Mesangial cell (primary cell): ENCODE measurements at places on chromosomes 12 and 14. TPM values are rescaled to one million over a fixed set of nuclear protein-coding genes. Genes with fewer than 3 reads are reported as not detected.

PRDM4 gene
- 22.5 and 29.9 TPM in 2 replicates for total RNA-seq

SMCO2 gene
- total RNA-seq, result not detected in 2 replicates

ANKRD33 gene
- not detected in 2 replicates for total RNA-seq

PLEKHG7 gene
- not detected in 2 replicates for total RNA-seq

PYGL gene
- total RNA-seq, result 59.1 and 74.3 TPM in 2 replicates
